ENCODE measurements at places on chromosomes 11 and 22.

DNA sequence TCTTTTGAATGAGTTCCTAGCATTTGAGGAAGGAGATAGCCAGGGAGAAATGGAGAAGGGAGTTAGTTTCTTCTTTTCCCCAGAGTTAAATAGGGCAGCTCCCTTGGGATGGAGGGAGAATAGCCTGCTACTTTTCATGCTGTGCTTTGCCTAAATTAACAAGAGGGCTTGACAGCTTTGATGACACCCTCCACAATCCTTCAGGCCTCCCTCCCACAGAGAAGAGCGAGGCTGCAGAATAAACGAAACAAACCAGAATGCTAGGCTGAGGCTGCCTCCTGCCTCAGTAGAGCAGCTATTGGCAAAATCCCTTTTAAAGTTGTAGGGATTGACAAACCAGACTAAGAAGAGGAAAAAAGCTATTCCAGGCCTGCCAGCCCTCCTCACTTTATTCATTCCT, 94.6 kb downstream of the C11orf58 start:
- DNase-seq, result no peak

- DNase-seq, result no peak
Measured at GRCh38 chr11:119056421-119056999, 495 bp downstream of the HYOU1 start.

- DNase-seq, result no peak
Measured at GRCh38 chr22:46661221-46661851, 41.1 kb downstream of the GRAMD4 start.

- DNase-seq, result no peak
Measured at GRCh38 chr22:42308892-42309468, 38.5 kb upstream of the TCF20 start.

DNA sequence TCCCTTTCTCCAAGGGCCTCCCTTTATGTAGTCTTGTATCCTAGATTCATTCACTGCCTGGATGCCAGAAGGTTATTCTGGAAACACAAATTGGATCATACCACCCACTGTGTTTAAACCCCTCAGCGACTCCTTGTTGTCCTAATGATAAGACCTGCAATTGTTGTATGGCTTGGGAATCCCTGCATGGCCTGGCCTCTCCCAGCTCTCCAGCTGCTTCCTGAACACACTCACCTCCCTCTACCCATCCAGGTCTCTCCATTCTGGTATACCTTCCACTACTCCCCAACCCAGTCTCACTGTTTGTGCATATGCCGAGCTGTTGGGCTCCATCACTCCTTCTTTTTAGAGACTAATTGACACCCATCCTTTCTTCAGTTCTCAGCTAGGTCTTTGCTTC, 124.3 kb upstream of the ALX4 start:
- DNase-seq, result no peak

DNA sequence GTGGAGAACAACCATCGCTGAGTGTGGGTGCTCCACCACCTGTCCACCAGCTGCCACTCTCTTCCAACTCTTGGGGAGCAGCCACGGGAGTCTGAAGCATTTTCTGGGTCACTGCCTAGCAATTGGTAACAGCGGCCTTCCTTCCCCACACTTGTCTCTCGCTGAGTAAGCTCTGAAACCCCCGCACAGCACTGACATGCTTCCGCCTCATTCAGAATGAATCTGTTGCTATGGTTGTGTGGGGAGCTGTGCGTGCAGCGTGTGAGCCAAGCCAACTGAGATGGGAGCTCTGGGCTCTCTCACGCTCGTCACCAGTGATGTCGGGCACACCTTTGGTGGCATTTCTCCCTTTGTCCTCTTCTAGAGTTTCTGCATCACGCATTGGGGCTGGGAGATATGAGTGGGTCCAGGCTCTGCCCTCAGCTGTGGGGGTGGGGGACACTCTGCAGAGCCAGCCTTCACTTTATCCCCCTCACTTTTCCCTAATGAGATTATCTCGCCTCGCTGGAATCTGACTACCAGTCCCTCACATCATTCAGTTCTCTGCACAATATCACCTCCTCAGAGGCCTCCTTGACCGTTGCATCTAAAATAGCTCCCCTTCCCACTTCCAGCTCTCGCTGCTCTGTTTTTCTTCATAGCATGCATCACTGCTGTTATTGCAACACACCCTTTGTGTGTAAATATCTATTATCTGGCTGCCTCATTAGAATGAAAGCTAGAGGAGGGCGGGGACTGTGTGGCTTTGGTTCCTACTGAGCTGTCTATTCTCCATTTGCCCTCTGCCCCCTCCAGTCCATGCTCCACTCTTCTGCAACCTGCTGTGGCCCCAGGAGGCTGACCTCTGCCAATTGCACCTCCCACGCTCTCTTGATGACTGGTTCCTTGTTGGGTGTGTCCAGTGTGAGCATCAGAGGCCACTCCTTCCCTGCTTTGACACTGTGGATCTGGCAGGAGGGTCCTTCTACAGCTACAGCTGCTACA, 569.9 kb upstream of the CADM1 start:
- DNase-seq, result no peak

GRCh38 chr11:1310772-1311468, 1.5 kb upstream of the TOLLIP start:
- DNase-seq, result no peak

DNA sequence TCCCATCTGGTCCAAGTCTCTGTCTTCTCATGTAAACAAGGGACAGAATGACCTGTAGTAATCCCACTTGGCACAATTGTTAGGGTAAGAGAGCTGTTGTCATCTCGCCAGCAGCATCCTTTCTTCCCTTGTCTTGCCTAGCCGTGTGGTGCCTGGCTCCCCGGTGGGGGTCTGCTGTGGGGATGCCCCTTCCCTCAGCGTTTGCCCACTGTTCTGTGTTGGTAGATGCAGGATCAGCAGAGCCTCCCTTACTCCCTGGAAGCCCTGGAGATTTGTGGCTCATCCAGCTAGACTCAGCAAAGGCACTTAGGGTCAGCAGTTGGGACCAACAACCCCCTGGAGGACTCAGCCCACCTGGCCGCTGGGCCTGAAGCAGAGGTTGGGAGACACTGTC, 13.0 kb downstream of the ACO2 start:
- no peak for DNase-seq

DNA sequence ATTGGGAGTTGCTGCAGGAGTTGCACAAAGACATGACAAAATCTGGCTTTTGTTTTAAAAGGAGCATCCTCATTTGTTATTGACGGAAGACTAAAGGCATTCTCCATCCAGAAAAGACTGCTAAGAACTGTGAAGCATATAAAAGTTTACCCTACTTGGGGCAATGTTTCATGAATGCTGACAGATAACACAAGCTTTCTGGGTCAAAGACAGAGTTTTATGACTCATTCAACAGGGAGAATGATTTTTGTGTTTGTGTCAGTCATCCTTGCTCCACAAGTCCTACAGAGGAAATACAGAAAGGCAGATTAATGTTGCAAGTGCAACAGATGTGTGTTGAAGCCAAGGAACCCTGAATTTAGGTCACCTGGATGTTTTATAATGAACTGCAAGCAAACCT, 2.5 kb downstream of the GLYATL1 start:
- no peak for DNase-seq

GRCh38 chr11:13479688-13480087, 16.1 kb downstream of the PTH start:
- DNase-seq, result no peak

- no peak for DNase-seq
Measured at GRCh38 chr11:13117344-13117743, 108.2 kb downstream of the RASSF10 start.

DNA sequence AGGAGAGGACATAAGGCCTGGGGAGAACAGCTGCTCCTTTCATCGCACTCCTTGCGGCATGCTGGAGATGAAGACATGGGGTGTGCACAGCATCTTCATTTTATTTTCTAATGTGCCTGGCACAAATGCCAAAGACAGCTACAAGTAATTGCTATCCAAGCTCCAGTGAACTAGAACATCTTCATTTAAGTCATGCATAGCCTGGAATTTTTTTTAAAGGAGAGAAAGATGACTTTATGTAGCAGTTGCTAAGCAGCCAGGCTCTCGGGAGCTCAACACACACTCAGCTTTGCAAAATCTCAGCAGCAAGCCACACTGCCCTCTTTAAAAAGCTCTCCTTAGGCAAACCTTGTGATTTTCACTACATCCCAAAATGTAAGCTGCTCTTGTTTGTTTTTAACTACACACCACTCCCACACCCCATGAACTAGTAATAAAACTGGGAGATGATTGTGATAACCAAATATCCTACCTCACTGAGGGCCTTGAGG, 164.5 kb upstream of the POU2AF2 start:
- peak; percentile 68 for DNase-seq

GRCh38 chr11:77125191-77125590, 2.9 kb upstream of the MYO7A start:
- no peak for DNase-seq

DNA sequence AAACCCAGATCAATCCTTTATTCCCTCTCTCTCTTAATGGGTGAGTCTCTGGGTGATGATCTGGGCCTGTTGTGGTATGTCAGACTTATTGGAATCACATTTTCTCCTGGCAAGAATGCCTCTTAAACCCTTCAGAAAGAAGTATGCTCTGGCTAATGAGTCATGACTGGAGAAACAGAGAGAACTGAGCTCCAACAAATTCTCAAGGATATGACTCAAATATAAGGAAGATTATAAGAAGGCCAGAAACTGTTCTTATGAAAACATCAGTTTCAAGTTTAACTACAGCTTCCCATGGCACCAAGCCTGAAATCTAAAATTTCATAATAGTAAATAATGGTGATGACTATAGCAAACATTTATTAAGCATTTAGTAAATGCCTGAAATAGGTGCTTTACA, 83.9 kb downstream of the OR5AK2 start:
- DNase-seq, result peak; percentile 16

DNA sequence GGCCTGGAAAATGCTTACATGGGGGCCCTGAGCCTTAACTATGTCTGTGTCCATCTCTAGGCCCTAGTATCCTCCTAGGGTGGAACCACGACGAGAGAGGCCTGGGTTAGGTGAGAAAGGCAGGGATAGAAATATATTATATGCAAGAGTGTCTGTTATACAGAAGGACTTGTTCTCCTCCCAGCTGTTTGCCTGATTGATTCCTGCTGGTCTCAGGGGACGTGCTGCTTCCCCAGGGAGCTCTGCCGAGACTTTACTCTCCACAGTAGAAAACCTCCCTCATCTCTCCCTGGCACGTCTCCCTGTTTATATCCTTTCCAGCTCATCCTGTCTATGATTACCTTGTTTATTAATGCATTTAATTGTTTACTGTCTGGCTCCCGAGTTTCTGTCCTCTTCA, 132.6 kb downstream of the MIAT start:
- no peak for DNase-seq

DNA sequence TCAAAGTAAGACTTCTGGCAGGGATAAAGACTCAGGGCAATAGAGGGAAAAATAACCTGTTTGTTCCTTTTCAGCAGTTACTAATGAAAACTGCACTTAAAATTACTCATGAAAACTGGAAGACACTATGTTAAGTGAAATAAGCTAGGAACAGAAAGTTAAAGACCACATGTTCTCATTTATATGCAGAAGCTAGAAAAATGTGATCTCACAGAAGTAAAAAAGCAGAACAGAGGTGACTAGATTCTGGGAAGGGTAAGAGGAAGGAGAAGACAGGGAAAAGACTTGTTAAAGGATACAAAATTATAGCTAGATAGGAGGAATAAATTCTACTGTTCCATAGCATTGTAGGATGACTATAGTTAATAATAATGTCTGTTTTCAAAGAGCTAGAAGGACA, 22.2 kb downstream of the HPS5 start:
- no peak for DNase-seq

Data from skin of body (tissue), 3 donors.